Stimulated activated CD4-positive, alpha-beta T cell treated with anti-CD3 and anti-CD28 coated beads, TNF-alpha, amount 100 ng/mL, for 1 hour (primary cell): ENCODE measurements at places on chromosomes 13 and 19.

DNA sequence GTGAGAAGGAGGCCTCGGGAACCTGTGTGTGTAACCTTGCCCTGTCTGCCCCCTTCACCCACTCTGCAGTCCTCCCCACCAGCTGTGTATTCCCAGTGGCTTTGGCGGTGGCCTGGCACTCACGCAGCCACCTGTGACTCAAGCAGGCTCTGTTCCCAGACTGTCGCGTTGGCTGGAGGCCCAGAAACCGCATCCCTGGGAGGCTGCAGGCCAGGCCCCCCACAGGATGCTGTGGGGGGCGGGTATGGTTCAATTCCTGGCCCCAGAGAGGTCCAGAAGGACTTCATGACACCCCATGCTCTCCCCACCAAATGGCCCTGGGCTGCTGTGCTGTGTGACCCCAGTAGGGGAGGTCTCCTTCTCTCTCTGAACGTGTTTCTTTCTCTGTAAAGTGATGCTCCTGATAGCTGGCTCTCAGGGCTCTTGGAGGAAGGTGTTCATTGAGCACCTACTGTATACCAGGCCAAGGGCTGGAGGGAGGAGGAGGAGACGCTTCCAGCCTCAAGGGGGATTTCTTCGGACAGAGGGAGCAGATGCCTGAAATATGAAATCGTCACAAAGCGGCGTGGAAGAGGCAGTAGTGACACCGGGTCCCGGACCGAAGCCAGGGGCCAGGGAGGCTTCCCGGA, 1.9 kb upstream of the LINGO3 start:
- DNase-seq = no peak

GRCh38 chr19:39413272-39413910, 922 bp downstream of the PLEKHG2 start:
- no peak for DNase-seq

DNA sequence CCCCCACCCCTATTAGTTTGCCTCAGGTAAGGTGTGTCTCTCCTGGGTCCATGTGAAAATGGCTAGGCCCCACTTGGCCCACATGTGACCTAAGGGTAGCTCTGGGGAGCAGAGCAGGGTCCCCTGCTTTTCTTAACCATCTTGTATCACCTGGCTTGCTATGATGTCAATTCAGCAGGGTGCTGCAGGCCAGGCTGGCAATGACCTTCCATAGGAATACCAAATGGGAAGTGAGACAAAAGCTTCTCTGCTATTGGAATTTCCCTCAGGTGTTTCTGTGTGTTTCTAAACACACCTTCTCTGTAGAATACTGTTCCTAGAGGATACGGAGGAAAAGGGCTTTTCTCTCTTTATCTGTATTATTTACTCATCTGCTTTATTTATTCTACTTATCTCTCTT, 35.7 kb upstream of the DACH1 start:
- no peak for DNase-seq

GRCh38 chr19:14112051-14112808, 5.3 kb downstream of the PRKACA start:
- no peak for DNase-seq

DNA sequence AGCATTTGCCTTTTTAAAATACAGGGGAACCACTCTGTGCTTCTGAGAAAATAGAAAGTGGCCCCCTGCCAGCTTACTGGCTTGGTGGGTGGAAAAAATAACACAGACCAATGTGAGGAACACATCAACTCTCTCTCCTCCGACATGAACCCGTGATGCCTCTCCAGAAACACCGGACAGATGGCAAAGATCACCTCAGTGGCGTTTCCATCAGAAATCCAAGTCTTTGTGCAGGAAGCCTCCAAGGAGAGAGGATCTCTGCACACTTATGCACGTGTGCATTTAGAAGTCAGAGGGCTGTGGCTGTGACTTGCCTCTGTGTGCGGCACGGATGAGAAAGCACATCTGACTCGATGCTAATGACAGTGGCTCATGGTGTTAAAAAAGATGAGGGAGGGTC, 112.3 kb upstream of the KLF12 start:
- no peak for DNase-seq

DNA sequence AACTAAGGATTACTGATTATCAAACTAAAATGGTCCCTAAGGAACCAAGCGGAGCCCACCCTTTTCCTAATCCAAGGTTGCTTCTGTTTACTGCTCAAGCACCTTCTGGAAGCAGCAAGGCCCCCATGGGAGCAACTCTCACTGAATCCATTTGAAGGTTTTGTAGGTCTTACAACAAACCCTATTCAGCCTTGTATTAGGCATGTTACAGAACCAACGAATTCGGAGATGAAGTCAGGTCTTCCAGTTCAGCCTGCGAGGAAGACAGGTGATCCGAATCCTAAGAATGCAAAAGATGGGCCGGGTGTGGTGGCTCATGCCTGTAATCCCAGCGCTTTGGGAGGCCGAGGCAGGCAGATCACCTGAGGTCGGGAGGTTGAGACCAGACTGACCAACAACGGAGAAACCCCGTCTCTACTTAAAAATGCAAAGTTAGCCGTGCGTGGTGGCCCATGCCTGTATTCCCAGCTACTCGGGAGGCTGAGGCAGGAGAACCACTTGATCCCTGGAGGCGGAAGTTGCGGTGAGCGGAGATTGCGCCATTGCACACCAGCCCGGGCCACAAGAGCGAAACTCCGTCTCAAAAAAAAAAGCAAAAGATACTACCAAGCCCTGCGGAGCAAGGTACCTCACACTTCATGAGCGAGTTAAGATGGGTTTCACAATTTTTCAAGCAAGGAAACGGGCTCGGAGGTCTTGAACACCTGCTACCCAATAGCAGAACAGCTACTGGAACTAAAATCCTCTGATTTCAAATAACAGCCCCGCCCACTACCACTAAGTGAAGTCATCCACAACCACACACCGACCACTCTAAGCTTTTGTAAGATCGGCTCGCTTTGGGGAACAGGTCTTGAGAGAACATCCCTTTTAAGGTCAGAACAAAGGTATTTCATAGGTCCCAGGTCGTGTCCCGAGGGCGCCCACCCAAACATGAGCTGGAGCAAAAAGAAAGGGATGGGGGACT, 609 bp downstream of the ZAR1L start:
- DNase-seq = no peak

DNA sequence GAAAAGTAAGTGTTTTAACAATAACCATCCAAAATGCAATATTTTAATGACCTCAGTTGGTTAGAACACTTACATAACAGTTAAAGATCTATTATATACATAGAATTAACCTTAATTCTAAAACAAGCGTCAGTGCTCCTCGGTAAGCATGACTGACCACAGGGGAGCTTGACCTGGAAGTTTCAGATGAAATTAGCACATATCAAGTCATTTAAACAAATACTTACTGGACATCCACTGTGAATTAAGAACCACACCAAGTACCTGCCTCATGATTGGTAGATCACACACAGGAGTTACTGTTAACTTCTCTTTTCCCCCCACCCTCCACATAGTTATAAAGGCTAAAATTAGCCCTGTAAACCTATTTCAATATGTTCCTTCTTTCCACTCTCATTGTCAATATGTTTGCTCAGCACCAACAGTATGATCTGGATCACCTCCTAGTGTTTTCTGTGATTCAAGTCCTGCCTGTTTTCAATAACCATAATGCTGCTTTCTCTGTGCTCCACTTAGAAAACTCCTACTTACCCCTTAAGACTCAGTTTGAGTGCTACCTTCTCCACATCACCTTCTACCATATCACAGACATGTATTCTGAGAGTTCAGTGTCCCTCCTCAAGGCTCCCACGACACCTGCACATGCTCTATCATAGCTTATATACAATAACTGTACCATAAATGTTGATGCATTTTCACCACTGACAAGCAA, 209.0 kb downstream of the VWA8 start:
- DNase-seq = no peak

DNA sequence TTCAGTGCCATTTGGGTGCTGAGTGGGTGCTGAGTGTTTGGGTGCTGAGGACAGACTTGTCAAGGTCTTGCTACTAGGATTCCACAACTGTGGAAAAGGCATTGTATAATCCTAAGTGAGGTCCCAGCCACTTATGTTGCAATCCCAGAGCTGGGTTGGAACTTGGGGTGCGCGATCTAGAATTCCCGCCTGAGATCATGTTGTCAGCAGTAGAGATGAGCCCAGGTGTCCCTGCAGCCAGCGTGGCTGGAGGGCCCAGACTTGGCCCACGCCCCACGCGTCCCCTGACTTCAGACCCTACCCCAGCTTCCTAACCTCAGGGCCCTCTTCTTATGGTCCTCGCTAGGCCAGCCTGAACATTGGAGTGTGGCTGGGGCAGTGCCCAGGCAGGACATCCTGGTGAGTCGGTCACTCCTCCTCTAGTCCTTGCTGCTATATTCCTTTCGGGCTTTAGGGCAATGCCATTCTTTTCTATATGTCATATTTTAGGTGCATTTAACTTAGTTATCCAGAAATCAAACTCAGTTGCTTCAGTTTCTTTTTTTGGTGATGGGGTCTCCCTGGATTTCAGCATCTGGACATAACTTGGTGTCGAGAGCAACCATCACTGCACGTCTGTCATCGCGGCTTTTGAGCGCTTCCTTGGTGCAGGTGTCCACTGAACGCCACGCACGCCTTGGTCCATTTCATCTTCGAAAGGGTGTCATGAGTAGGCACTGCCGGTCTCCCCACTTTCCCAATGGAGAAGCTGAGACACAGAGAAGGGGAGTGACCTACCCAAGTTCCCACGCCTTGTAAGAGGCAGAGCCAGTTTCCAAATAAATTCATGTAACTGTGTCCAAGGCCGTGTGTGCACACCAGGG, 46.4 kb upstream of the F7 start:
- no peak for DNase-seq

GRCh38 chr13:31160857-31161556, 697 bp downstream of the HSPH1 start:
- peak; percentile 8 for DNase-seq

- no peak for DNase-seq
Observed at GRCh38 chr13:41603917-41604316, 146.6 kb downstream of the RGCC start.

DNA sequence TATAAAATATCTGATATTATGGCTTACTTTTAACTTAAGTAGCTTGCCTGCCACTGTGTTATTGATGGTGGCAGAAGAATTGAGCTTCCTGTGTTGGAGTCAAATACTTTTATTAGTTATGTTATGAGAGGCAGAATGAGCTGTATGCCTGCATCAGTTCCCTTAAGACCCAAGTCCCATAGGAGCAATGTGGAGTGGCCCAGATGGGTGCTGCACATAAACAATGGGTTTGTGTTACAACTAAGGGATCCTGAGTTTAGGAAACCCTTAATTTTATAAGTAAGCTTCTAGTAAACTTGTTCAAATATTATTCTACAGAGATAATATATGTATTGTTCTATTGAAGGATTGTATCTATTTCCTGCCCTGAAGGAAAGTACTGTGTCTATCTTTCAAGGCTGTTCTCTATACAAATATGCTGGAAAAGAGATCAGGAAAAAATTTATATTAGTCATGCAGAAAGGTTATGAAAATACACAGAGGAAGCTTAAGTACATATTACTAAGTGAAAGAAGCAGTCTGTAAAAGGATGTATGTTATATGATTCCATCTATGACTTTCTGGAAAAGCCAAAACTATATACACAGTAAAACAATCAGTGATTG, 2018.0 kb upstream of the PCDH20 start:
- DNase-seq = no peak

DNA sequence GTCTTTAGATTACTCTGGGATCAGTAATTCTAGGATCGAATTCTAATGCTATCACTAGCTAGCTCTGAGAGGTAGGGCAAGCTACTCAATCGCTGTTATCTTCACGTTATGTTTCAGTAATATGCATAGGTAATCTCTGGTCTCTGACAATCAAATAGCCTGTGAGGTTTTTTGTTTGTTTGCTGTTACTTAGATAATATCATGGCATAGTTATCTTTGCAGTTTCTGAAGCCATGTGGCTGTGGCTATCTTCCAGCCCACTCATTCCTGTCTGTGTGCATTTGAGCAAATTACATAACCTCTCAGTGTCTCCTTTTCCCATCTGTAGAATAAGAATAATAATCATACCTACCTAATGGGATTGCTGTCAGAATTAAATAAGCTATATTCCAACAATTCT, 330.2 kb downstream of the PCDH9 start:
- DNase-seq = no peak

DNA sequence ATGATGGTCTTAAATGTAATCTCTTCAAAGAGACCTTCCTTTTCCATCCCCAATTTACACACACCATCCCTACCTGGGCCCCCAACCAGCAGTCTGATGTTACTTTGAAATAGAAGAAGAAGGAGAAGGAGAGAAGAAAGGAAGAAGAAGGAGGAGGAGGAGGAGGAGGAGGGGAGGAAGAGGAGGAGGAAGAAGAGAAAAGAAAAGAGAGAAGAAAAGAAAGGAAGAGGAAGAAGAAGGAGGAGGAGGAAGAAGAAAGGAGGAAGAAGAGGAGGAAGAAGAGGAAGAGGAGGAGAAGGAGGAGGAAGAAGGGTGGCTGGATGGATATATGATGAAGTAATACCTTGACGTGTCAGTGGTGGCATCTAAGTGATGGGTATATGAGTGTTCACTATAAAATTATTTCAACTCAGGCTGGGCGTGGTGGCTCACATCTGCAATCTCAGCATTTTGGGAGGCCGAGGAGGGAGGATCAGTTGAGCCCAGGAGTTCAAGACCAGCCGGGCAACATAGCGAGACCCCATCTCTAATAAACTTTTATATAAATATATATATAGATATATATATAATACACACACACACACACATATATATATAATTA, 3.7 kb upstream of the LRFN1 start:
- DNase-seq = no peak

DNA sequence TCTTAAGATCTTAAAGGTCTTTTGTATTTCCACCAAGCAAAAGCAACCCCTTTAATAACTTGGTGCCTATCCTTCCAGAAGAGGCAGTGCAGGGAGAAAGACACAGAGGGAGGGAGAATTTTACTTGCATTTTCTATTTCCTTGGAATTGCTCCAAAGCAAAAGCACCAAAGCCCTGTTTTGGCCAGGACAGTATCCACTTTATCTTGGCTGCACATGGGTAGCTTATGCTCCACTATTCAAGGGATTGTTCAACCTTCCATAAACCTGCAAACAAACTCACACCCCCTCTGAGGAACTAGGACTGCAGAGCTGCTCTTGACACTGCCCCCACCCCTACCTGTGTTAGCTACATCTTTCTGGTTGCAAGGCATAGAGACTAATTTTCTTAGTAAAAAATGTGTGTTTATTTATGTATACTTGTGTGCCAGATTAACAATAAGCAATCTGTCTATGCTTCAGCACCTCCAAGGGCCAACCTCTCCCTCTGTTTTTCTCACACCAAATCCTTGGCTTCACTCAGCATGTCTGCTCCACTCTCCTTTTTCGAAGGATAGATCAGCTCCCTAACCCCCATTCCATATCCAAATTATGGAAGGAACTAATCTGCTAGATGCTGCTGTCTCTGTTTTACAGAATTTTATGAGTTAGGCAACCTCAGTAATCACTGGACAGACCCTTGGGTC, 68.1 kb upstream of the KLF12 start:
- DNase-seq = no peak
